Amniotic epithelial cell (primary cell): ENCODE measurements at places on chromosomes 3 and 15.

- peak; percentile 59 for DNase-seq
Measured at GRCh38 chr3:15324379-15324808, 8.0 kb downstream of the SH3BP5 start.

DNA sequence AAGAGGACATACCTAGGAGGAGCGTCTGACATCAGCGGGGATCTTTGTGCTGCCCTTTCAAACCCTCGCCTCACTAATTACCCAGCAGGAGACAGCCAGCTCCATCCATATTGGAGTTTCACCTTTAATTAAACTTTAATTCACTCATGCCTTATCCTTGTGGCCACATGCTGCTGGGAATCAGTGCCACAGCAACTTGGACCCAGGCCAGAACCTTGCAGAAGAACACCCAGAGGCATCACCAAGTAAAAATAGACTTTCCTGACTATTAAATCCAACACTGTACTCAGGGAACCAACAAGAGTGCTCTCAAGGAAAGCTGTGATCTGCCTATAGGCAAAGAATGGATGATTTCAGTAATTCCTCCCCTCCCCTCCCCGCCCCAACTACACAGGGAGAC, 23.9 kb downstream of the EIF1B start:
- no peak for DNase-seq

- no peak for DNase-seq
Measured at GRCh38 chr15:72179950-72180581, 17.5 kb downstream of the GRAMD2A start.

DNA sequence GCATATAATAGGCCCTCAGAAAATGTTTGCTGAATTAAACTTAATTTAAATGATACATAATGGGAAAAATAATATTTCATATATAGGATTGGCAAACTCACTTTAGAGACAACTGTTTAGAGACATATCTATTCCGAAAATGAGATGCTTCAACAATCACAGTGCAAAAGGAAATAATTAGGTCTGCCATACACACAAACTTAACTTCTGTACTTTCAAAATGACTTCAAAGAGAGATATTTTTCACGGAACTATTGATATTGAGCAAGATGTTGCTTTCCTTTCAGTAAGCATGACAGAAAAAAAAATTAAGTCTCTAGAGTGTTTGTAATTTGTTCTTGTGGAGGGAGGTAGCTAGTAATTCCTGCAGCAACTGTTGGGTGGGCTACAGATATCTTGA, 769.5 kb downstream of the TUSC7 start:
- no peak for DNase-seq

GRCh38 chr3:197456261-197457091, 99.3 kb downstream of the BDH1 start:
- peak; percentile 86 for DNase-seq

DNA sequence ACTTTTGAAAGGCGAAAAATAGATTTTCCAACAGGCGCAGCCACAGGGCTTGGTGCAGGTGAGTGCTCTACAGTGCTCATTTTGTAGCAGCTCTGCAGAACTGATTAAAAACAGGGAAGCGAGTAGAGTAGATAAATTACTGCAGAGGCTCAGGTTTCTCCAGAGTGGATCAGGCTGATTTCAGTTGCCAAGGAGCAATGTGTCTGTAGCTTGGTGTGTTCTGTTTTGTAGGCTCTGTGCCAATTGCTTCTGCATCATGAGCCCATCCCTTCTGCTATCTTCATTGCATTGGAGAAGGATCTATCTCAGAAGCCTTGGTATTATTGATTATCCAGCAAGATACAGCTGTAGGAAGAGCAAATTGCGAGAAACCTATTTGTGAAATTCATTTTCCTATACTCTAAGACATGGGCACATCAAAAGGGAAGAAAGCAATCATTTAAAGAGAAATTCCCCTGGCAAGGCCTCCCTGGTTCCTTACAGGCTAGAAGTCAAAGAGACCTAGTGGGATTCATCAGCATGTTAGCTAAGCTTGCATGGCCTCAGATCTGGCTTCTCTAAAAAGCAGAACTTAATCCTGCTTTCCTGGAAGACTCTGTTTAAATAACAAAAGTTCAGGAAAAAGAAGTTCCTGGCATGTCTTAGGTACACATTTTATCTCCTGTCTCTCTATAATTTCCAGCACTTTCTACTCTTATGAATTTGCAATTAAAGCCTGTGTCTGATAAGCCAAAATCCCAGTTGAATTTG, 432.4 kb upstream of the ATP10A start:
- DNase-seq: no peak

DNA sequence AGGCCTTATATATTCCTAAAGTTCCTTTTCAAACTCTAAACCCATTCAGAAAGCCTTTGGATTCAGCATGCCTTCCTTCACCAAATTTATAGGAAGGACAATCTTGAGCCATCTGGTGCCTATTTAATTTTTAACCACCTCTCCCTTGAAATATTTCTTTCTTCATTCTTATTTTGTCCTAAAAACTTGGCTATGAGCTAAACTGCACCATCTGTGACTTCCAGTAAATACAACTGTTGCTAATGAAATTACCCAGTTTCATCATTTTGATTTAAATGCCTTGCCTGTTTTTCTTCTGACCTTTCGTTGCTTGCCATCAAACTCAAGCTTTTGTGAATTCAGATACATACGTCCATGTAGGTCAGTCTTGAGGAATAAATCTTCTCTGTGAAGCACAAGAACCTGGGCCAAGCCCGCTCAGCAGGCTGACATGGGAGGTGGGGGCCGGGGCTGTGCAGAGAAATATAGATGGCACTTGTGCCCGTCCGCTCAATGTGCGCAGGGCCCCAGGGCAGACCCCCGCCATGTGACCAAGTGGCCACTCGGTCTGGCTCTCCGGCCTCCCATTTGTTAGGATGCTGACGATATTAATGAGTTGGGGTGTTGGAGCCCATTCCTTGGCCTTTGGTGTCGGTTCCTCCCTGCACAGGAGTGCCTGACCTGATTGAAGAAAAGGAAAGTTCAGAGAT, 335.9 kb downstream of the VPS13C start:
- DNase-seq: no peak

DNA sequence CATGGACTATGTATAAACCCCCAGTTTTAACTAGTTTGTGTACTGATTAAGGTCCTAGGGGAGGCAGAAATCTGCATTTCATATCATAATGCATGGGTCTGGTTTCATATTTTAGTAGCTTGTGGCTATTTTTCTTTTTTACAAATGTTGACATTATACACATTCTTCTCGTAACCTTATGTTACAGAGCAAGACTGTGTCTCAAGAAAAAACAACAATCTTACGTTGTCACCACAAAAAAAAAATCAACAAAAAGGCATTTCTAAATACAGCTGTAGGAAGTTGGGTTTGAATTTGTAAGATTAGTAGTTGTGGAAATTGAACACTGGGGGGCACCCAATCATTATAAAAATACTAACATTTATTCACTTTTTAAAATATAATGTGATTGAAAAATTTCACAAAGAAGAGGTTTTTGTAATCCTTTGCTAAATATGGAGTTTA, 17.9 kb downstream of the SERP1 start:
- peak; percentile 31 for DNase-seq

- DNase-seq: no peak
Measured at GRCh38 chr3:102484-102883, 94.1 kb upstream of the CHL1 start.

- no peak for DNase-seq
Measured at GRCh38 chr3:187830181-187830580, 84.9 kb upstream of the BCL6 start.

DNA sequence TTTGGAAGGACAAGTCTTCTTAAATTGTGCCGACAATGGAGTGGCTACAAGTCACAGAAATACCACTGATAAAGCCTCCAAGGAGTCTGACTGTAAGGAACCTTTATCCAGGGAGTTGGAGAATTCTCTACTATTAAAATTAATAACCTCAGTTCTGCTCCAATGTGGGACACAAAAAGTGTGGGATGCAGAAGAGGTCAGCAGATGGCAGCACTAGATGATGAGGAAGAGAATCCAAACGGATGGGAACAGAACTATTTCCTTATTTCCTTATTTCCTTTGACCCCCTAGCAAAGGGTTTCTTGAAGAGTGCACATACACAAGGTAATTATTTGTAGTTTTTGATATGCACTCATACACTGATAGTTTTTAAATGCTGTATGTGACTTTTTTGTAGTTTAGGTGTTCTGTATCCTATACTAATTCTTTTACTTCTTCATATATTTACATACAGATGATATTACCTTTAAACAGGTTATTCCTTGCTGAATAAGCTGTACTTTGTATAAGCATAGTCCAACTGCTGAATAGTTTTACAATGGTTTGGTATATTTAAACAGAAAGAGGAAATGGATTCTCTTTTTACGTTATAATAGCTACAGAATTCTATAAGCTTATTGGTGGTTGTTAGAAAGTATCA, 25.6 kb upstream of the NLGN1 start:
- DNase-seq: peak; percentile 17

- DNase-seq: no peak
Measured at GRCh38 chr3:160390565-160391138, 8.4 kb downstream of the IFT80 start.

GRCh38 chr15:82968066-82968465, 15.5 kb upstream of the HOMER2 start:
- peak; percentile 93 for DNase-seq

DNA sequence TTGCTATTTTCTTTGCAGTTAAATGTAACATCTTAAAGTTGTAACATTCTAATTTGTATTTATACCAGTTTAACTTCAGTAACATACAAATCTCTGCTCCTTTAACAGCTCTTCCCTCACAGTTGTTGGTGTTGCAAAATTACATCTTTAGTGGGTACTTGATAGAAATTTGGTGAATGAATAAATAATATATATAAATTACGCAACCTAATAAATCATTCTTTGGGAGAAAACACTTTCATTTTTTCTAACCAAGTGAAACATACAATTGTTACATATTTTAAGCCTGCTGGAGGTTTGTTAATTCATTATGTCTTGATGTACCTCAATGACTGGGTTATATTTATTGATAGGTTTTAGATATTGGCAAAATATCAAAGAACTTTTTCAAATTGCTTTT, 118.8 kb downstream of the PLD1 start:
- no peak for DNase-seq

GRCh38 chr3:146574173-146574572, 29.8 kb upstream of the PLSCR1 start:
- DNase-seq: no peak

GRCh38 chr3:84547971-84548970, 410.5 kb upstream of the CADM2 start:
- no peak for DNase-seq

DNA sequence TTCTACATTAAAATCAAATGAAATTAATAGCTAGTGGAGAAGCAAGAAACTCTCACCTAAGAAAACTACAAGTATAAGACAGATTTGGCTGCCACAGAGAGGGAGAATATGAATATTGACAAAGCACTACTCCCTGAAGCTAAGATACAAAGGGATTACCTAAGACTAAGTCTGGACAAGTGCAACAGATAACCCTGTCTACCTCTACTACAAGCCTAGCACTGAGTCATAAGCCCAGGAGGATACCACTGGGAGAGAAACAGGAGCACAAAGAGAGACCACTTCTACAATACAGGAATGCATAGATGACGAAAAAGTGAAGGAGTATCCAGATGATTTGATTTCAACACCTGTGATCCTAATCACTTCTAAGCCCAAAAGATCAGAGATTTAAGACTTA, 10.4 kb downstream of the ATP13A4 start:
- no peak for DNase-seq

GRCh38 chr15:88334436-88334835, 77.9 kb upstream of the NTRK3 start:
- DNase-seq: no peak

- no peak for DNase-seq
Measured at GRCh38 chr15:24898715-24899272, 56.0 kb upstream of the SNRPN start.

GRCh38 chr3:88036221-88036620, 22.6 kb downstream of the CGGBP1 start:
- DNase-seq: no peak

- no peak for DNase-seq
Measured at GRCh38 chr15:41983621-41984571, 11.5 kb upstream of the EHD4 start.

GRCh38 chr3:196962108-196962929, 6.3 kb downstream of the PIGZ start:
- no peak for DNase-seq

DNA sequence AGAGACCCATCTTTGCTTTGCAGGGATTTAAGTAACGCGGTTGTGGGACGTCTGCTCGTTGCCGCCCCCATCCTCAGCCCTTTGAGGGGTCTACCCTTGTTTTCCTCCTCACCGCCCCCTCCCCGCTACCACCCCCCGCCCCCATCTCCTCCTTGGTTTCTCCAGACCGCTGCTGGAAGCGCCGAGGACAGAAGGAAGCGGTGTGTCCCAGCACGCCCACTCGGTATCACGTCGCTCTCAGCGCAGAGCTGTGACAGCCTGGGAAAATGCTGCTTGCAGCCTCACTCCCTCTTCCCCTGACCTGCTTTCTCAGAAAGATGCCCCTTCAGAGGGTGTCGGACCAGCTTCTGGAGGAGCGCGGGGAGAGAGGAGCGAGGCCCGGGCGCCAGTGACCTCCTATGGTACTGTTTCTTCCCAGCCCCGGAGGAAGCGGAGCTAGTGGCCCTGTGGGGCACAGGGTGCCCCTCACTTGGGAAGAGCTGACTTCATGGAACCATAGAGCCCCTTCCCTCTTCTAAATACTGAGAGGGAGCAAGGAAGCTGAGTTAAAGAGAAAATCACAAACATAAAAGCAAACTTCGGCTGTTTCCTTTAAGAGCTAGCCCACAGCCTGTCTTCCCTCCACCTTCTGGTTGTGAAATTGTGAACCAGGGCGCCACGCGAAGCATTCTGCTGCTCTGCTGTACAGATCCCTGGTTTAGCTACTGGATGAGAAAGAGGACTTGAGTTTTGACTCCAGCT, 698 bp downstream of the IL1RAP start:
- peak; percentile 68 for DNase-seq

DNA sequence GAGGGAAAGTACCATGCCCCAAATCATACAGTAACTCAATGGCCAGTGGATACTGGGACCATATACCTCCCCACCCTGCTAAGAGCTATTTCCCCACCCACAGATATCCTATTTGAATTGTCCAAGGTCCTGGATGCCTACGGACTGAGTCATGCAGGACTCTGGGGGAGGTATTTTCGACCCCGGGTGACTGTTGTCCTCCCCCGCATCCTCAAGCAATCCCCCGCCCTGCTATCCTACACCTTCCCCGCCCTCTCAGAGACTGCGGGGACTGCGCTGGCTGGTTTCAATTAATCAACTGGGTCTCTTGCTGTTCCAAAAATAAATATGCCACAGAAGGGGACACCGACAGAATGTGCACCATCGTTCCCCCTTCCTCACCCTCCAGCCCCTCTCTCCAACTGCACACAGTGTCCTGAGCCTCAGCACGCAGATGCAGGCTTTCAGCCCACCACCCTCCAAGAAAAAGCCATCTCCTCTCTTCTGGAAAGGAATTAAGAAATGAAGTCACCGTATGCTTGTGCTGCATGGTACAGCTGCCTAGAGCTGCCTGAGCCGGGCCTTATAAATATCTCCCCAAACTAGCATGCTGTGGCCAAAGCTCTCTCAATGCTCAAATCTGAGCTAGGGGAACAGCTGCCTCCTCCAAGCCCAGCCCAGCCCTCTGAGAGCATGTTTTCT, 8.1 kb downstream of the CAV3 start:
- DNase-seq: peak; percentile 80

GRCh38 chr3:103847081-103848062, 1412.6 kb downstream of the ZPLD1 start:
- no peak for DNase-seq
